Heart right ventricle (tissue), 16 donors: ENCODE measurements at places on chromosomes 2 and 18. TPM values are rescaled to one million over a fixed set of nuclear protein-coding genes. Genes with fewer than 3 reads are reported as not detected.

LIMS4 gene
- total RNA-seq, result 2.6 TPM

ANKRD62 gene
- not detected for total RNA-seq

GALNT3 gene
- 0.30 TPM for total RNA-seq

RAB27B gene
- 0.07 TPM for total RNA-seq

DNAJC5G gene
- total RNA-seq, result 1.8 TPM

NEU2 gene
- total RNA-seq, result not detected

CGREF1 gene
- 0.61 TPM for total RNA-seq

PRSS56 gene
- total RNA-seq, result not detected

PXDN gene
- 23.9 TPM for total RNA-seq

ARHGAP25 gene
- total RNA-seq, result 3.5 TPM

REG3G gene
- not detected for total RNA-seq

INHA gene
- total RNA-seq, result 2.8 TPM

AKAIN1 gene
- not detected for total RNA-seq

IL1F10 gene
- not detected for total RNA-seq

EVX2 gene
- not detected for total RNA-seq

NCKAP5 gene
- 6.8 TPM for total RNA-seq

SOX11 gene
- 5.8 TPM for total RNA-seq

HAAO gene
- total RNA-seq, result 2.7 TPM

LYG2 gene
- not detected for total RNA-seq

CLK1 gene
- total RNA-seq, result 42.5 TPM

AQP12B gene
- total RNA-seq, result not detected

BOLL gene
- total RNA-seq, result not detected

SH3RF3 gene
- 9.0 TPM for total RNA-seq

SCN9A gene
- total RNA-seq, result 0.92 TPM

ALK gene
- not detected for total RNA-seq

KLHL29 gene
- 1.5 TPM for total RNA-seq

INPP5D gene
- total RNA-seq, result 6.3 TPM

CD8B gene
- not detected for total RNA-seq

POU3F3 gene
- not detected for total RNA-seq
